ENCODE measurements at places on chromosomes 5 and 9.

DNA sequence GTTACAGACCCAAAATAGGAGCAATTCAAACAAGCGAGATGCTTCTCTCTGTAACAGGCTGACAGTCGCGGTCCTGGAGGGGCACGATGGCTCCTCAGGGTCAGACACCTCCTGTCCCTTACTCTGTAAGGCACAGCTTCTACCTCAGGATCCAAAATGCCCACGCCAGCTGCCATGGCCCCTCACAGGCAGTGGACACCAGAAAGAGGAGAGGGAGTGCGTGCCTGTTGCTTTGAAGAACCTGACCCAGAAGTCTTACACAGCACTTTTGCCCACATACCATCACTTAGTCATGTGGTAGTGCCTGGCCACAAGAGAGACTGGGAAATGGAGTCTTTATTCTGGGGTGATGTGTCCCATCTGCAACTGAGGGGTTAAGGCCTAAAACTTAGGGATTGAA lies 11.6 kb upstream of the ABL1 start:
- DNase-seq = no peak

GRCh38 chr5:93303291-93303691 lies 277.7 kb downstream of the NR2F1-AS1 start:
- no peak for DNase-seq

GRCh38 chr5:176738637-176739250 lies 71.6 kb upstream of the UNC5A start:
- no peak for DNase-seq

GRCh38 chr9:123408313-123409262 lies 52.6 kb downstream of the CRB2 start:
- DNase-seq = no peak

DNA sequence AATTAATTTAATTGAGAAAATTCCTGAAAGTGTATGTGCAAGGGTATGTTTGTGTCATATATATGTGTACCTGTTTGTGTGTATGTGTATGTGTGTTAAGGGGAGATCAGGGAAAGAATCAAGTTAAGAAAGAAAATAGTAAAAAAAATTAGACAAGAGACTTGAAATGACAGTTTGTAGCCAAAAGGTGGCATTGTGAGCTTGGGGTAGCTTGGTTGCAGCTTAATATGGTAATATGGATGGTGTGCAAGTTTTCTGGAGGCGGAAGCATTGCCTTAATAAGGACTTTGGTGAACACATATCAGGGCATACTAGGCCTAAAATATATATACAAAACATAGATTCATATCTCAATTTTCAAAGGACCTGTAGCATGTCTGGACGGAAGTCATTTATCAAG lies 129.9 kb downstream of the INSYN2B start:
- no peak for DNase-seq

DNA sequence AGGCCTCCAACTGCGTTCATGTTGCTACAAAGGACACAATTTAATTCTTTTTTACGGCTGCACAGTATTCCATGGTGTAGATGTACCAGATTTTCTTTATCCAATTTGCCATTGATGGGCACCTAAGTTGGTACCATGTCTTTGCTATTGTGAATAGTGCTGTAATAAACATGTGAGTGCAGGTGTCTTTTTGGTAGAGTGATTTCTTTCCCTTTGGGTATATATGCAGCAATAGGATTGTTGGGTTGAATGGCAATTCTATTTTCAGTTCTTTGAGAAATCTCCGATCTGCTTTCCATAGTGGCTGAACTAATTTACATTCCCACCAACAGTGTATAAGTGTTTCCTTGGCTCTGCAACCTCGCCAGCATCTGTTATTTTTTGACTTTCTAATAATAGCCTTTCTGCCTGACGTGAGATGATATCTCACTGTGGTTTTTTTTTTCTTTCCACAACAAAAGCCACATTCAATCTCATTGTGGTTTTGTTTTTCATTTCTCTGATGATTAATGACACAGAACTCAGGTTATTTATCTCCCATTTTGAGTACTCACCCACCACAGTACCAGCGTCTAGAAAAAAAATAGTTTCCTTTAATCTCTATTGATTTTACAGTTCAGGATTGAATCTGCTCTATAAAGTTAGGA lies 21.9 kb downstream of the ARRDC3 start:
- peak; percentile 31 for DNase-seq

- DNase-seq = peak; percentile 53
These were observed at the start of gene EDIL3 for GRCh38 chr5:84384604-84385575. Gene EDIL3, minus strand, starts transcription at chr5:84384880. Its CDS starts 506 bp downstream, at chr5:84384374.

GRCh38 chr5:153623751-153624450 lies 133.4 kb downstream of the GRIA1 start:
- DNase-seq = no peak

DNA sequence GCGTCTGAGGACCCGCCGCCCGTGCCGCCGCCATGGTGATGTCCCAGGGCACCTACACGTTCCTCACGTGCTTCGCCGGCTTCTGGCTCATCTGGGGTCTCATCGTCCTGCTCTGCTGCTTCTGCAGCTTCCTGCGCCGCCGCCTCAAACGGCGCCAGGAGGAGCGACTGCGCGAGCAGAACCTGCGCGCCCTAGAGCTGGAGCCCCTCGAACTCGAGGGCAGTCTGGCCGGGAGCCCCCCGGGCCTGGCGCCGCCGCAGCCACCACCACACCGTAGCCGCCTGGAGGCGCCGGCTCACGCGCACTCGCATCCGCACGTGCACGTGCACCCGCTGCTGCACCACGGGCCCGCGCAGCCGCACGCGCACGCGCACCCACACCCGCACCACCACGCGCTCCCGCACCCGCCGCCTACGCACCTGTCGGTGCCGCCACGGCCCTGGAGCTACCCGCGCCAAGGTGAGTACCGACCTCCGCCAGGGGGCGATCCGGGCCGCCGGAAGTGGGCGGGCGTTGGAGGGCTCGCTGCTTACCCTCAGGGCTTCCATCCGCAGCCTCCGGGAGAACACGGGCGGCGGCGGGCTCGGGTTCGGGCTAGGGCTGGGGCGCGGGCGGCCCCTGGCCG lies 8.5 kb downstream of the PRR7 start:
- DNase-seq = peak; percentile 74

DNA sequence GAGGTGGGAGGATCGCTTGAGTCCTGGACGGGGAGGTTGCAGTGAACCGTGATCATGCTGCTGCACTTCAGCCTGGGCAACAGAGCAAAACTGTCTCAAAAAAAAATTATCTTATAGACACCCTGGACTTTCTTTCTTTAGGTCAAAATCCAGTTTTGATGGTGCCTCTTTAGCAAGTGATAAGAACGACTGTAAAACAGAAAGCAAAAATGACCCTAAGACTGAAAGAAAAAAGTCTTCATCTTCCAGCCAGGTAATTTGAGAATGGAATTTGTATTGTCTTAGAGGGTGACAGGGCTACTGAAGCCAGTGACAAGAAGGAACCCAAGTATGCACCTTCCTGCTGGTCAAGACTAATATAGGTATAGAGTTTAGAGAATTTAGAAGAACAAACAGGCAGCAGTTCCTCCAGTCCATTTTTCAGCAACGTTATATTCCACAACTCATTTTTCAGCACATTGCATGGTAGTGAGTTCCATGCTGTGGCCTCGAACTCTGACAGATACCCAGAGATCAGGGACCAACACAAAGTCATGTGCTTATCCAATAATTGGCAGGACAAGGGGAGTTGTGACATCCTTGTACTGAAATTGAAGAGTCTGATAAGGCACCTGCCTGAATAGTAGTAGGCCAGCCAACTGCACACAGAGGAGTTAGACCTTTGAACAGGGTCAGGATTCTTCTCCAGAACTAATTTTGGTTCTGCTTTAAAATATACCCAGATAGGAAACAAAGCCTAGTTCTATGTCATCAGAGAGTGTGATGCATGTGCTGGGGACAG lies 46.5 kb downstream of the GRAMD2B start:
- DNase-seq = no peak

DNA sequence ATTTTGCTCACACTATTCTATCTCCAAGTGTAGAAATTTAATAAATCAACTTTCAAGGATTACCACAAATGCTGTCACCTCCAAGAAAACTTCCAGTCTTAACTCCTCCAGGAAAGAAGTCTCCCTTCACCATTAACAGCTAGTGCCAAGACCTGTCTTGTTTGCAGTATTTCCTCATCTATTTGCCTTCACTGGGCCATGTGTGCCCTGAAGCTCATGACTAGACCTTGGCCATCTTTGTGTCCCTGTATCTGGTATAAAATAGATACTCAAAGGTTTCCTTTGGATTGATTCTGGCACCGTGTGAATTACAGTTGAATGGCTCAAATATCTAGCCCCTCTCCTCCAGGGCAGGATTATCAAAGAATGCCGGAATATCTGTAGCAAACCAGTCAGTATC lies 346.7 kb upstream of the KLF4 start:
- DNase-seq = no peak

GRCh38 chr9:14212077-14212476 lies 101.9 kb downstream of the NFIB start:
- peak; percentile 75 for DNase-seq

DNA sequence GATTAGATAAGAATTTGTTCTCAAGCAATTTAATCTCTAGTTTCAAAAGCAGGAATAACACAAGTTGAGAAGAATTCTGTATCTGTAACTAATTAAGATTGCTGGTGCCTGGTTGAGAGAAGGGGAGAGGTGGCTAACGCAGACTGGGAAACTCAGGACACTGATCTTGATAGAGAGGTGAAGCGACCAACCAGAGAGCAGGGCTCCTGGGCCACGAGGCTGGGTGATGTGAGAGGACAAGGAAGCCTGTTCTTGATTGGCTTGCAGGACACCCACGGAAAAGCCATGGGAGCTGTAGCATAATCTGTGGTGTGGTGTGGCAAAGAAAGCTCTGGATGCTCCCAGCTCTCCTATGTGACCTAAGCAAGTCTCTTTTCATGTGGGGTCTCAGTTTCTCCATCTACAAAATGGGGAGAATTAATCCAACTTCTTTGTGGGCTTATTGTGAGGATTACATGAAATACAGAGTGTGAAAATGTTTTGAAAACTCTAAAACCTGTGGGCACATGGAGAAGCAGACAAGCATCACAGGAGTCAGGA lies 594.1 kb upstream of the BRINP1 start:
- peak; percentile 81 for DNase-seq

GRCh38 chr9:12818431-12819000 lies 43.7 kb downstream of the LURAP1L start:
- peak; percentile 58 for DNase-seq

DNA sequence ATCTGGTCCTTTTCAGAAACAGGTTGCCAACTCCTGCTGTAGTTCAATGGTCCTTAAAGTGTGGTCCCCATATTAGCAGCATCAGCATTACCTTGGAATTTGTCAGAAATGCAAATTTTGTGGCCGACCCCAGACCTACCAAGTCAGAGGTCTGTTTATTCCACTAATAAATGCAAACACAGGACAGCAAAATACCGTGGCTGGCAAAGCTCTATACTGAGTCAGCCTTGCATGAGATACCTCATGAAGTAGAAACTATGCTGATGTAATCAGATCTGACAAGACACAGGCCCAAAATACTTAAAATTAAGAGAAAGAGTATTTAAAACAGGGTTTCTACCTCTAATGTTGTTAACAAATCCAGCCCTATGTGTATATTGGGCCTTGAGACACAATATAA lies 3.0 kb downstream of the GOLM1 start:
- peak; percentile 11 for DNase-seq

DNA sequence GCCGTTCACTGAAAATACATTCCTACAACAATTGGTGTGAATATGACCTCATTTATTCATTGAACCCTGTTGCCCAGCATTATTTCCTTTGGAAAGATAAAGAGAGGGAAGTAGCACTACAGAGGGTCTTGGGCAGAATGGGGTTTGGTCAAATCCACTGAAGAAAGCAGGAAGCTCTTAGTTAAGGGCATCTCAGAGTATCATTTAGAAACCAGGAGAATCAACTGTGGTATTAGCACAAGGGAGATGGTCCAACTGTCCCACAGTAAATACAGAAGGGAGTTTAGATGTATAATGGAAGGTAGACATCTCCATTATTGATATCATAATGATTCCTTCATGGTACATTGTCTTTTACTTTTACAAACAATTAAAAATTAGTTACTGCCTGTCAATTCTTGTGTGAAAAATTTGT lies 47.1 kb downstream of the LIX1 start:
- no peak for DNase-seq

DNA sequence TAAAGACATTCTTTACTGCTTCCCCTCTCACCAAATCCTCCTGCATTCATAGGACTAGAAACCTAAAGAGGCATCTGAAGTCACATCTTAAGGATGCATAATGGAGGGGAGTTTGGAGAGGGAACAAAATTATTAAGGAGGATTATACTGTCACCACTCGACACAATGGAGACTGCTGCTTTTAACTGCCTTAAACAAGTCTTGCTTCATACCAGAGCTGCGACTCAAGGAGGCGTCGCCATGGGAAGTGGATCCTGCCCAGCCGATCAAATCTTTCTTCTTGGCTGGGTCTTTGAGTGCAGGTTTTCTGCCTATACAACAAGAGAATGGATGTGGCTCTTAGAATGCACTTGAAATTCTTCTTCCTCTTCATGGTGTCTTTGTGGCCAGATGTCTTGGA lies 66.7 kb upstream of the FOXE1 start:
- DNase-seq = no peak

DNA sequence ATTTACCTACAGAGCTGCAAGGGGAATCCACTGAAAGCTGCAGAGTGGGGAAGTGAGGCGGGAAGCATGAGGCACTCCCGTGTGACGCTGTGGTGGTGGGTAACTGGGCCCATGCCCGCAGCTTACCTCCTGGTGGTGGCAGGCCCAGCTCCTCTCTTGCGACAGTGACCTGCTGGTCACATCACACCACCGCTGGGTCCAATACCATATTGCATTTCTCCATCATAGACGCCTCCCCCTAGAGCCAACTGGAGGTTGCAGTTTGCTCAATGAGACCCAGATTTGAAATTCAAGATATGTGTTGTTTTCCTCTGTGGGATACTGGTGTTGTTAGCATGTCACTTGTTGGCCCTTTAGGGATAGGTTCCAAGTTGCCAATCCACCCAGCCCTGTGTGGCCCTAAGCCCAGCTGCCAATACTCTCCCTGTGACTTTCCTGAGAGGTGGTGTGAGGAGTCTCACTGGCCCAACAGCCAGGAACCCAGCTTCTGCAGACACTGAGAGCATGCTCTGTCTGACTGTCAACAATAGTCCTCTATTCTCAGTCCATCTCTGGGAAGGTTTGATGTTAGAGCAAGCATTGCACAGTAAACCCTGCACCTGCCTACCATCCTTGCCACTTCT lies 428.3 kb downstream of the GADD45G start:
- DNase-seq = no peak

- DNase-seq = no peak
These were observed 44.6 kb downstream of the PIP5K1B start for GRCh38 chr9:68749579-68750159.

- no peak for DNase-seq
These were observed 109.5 kb downstream of the GADD45G start for GRCh38 chr9:89714321-89714720.

GRCh38 chr9:95810133-95810532 lies 65.4 kb upstream of the ERCC6L2 start:
- no peak for DNase-seq

GRCh38 chr5:171032435-171032973 lies 170.7 kb downstream of the RANBP17 start:
- DNase-seq = no peak
